ENCODE measurements at places on chromosomes 1 and 21.

- no peak for DNase-seq
Measured at GRCh38 chr1:42418516-42418915, 37.3 kb downstream of the ZMYND12 start.

- DNase-seq, result no peak
Measured at GRCh38 chr1:25099343-25099951, 132.9 kb downstream of the SYF2 start.

DNA sequence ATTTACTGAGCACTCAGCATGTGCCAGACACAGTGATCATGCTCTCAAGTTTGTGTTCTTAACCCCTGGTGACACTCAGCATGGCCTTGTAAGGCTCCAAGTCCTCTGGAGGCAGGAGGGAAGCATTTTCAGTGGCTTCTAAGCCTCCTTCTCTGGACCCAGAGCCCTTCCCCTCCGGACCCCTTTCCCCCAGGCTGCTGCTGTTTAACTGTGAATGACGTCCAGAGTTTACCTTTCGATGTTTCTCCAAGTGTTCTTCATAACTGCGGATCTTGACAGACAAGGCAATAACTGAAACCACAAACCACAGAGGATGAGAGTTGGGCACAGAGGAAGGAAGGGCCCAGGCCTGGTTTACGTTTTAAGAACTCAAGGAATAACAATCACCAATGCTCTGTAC lies 6.5 kb downstream of the MRPS15 start:
- DNase-seq, result no peak

- DNase-seq, result no peak
Measured at GRCh38 chr21:34983680-34984086, 65.4 kb downstream of the RUNX1 start.

DNA sequence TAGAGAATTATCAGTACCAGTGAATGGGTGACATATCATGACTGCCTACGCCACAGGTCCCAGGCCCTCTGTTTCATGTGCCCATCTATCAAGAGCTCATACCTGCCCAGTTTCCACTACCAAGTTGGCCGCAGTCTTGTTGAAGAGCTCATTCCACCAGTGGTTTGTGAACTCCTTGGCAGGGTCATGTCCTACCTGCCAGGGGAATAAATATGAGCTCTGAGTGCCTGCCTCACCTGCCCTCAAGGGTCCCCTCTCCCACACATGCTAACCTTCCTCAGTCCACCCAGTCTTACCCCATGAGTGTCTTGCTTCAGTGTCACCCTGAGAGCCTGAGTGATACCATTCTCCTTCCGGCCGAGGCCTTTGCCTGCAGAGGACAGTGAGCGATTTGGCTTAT lies 3.2 kb downstream of the GPATCH4 start:
- no peak for DNase-seq

- no peak for DNase-seq
Measured at GRCh38 chr1:179141592-179142251, 59.9 kb downstream of the TOR3A start.

DNA sequence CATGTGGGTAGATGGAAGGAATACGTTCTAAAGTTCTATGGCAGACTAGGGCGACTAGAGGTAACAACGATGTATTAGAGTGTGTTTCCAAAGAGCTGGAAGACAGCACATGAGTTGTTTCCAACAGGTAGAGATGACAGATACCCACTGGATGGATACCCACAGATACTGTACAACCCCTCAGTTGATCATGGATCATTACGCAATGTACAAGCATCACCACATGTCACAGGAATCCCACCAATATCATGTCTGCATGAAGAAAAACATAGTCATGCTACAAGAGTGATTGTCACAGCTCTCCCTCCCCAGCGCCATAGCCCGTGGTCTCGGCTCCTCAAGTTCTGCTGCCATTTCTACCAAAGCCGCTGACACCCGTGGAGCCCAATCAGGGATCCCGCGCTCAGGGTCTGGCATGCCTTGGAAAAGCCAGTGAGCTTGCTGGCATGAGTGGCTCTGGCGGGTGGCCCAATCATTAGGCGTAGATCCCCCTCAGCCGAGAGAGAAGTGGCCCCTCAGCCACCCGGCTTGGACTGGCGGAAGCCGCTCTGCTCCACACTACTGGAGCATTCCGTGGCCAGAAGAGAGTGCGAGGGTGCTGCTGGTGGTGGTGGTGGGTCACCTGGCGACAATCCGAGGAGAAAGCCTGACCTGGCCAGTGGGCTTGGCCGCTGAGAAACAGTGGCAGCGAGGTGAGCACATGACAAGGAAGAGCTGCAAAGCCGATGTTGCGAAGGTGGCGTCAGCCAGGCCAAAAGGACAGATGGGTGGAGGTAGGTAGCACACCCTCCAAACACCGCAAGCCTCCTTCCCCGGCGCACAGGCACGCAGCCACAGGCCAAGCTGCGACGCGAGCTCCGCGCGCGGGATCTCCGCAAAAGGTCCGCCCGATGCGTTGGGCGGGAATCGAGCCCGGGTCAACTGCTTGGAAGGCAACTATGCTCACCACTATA lies 65.7 kb upstream of the FCGR2A start:
- peak; percentile 20 for DNase-seq

- DNase-seq, result peak; percentile 70
Measured at GRCh38 chr21:43975469-43976098, 36.5 kb upstream of the TRAPPC10 start.

GRCh38 chr21:42179316-42179715 lies 39.6 kb upstream of the ABCG1 start:
- DNase-seq, result no peak

DNA sequence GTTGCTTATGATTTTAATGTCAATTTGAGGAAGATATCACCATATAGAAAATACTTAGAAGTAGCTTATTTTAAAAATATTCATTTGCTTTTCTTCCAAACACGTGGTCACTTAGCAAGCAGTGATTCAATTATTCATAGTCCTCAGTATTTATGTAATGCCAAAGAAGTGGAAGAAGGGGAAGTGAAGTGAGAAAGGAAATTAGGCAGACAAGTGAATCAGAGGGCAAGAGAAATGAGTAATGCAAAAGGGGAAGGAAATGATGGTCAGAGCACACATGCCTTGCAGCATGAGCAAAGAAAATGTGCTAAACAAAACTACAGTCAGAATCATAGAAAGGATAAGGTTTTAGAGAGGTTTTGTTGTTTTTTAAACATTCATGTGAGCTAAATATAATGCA lies 31.8 kb downstream of the SDCCAG8 start:
- peak; percentile 7 for DNase-seq

DNA sequence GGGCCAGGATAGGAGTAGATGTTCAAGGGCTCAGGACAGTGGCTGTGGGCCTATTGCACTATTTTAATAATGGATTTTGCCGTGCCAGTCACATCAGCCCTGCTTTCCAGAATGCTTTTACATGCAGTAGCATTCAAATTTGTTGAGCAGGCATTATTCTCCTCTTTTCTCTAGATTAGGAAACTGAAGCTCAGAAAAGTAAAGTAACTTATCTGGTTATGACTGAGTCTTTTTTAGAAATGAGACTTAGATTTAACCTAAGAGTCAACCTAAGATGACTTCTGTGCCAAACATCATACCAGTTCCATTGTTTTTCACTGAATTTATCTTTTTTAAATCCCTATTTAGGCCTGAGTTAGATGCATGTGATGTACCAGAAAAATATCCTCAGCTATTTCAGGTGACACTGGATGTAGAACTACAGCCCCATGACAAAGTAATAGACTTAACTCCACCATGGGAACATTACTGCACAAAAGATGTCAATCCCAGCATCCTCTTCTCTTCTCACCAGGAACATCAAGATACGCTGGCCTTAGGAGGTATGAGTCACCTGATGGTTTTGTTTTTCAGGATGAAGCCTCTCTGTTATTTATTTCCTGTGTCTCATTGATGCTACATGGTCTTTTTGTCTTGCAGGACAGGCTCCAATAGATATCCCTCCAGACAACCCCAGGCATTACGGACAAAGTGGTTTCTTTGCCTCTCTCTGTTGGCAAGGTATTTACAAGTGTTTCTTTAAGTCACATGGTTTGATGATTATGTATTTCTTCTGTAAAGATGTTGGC lies 31.4 kb upstream of the LEPR start:
- DNase-seq, result no peak

All from hindlimb muscle (tissue), 1 donor.